A549 treated with Mapracorat at 1 μM for 4 hours (cell line): ENCODE measurements at places on chromosomes 2 and 18. TPM values are rescaled to one million over a fixed set of nuclear protein-coding genes. Genes with fewer than 3 reads are reported as not detected.

Gene OR6B2
- not detected in 5 replicates for total RNA-seq

Gene EMX1
- total RNA-seq, result 0.07 to 0.54 TPM (median 0.10 TPM) in 4 of 5 replicates, not detected in the other

Gene KLF11
- 3.1 to 4.7 TPM (median 3.9 TPM) in 5 replicates for total RNA-seq

Gene TRIM54
- total RNA-seq, result 0.70 to 1.3 TPM (median 0.91 TPM) in 5 replicates

Gene PRSS56
- 0.07 to 0.21 TPM (median 0.12 TPM) in 5 replicates for total RNA-seq

Gene CDK15
- not detected in 5 replicates for total RNA-seq

Gene ARMC9
- total RNA-seq, result 13.8 to 16.1 TPM (median 14.5 TPM) in 5 replicates

Gene SCN2A
- not detected in 5 replicates for total RNA-seq

Gene SERPINB8
- 8.2 to 13.2 TPM (median 10.5 TPM) in 5 replicates for total RNA-seq

Gene ADAM23
- 8.4 to 10.2 TPM (median 9.2 TPM) in 5 replicates for total RNA-seq

Gene HMSD
- 0.06 to 0.60 TPM (median 0.30 TPM) in 4 of 5 replicates, not detected in the other for total RNA-seq

Gene BMP10
- total RNA-seq, result not detected in 5 replicates

Gene ZBTB7C
- total RNA-seq, result 0.09 to 0.21 TPM (median 0.17 TPM) in 5 replicates

Gene BOLA3
- 120 to 163 TPM (median 136 TPM) in 5 replicates for total RNA-seq

Gene ALPG
- total RNA-seq, result 0.23 to 0.45 TPM (median 0.28 TPM) in 5 replicates

Gene RBKS
- 6.7 to 9.2 TPM (median 8.3 TPM) in 5 replicates for total RNA-seq

Gene SLC5A7
- total RNA-seq, result not detected in 5 replicates

Gene POTEJ
- total RNA-seq, result not detected in 5 replicates

Gene ZNF892
- total RNA-seq, result 0.25 to 0.59 TPM (median 0.35 TPM) in 5 replicates

Gene INPP5D
- 0.29 to 0.71 TPM (median 0.45 TPM) in 5 replicates for total RNA-seq

Gene RPE
- 56.1 to 63.9 TPM (median 58.7 TPM) in 5 replicates for total RNA-seq

Gene UBE2E3
- total RNA-seq, result 67.4 to 80.8 TPM (median 72.6 TPM) in 5 replicates

Gene DUSP2
- 0.41 to 0.67 TPM (median 0.44 TPM) in 5 replicates for total RNA-seq

Gene FAM124B
- total RNA-seq, result not detected in 5 replicates

Gene ERICH2
- not detected in 5 replicates for total RNA-seq

Gene KCNJ13
- not detected in 5 replicates for total RNA-seq

Gene MPV17
- 76.5 to 95.8 TPM (median 85.5 TPM) in 5 replicates for total RNA-seq

Gene C2orf78
- not detected in 5 replicates for total RNA-seq

Gene ABHD3
- total RNA-seq, result 17.0 to 21.2 TPM (median 19.3 TPM) in 5 replicates

Gene PRADC1
- total RNA-seq, result 17.4 to 26.8 TPM (median 25.3 TPM) in 5 replicates

Gene STARD6
- total RNA-seq, result not detected in 5 replicates

Gene AQP12B
- not detected in 5 replicates for total RNA-seq

Gene CFAP65
- 0.12 to 0.48 TPM (median 0.29 TPM) in 5 replicates for total RNA-seq

Gene ASAP2
- 34.9 to 48.5 TPM (median 45.5 TPM) in 5 replicates for total RNA-seq

Gene ZRANB3
- 4.0 to 6.6 TPM (median 5.6 TPM) in 5 replicates for total RNA-seq

Gene PLB1
- total RNA-seq, result 1.5 to 2.4 TPM (median 1.8 TPM) in 5 replicates

Gene PLA2R1
- 1.6 to 2.8 TPM (median 2.2 TPM) in 5 replicates for total RNA-seq

Gene GPR17
- total RNA-seq, result 0.08 to 0.15 TPM (median 0.10 TPM) in 3 of 5 replicates, not detected in the others

Gene IL36G
- total RNA-seq, result not detected in 5 replicates

Gene HTRA2
- total RNA-seq, result 31.4 to 42.9 TPM (median 39.7 TPM) in 5 replicates

Gene REG3A
- total RNA-seq, result not detected in 5 replicates

Gene CREG2
- total RNA-seq, result 6.8 to 13.4 TPM (median 11.9 TPM) in 5 replicates

Gene TAF4B
- total RNA-seq, result 4.1 to 5.3 TPM (median 4.6 TPM) in 5 replicates

Gene CNRIP1
- 1.5 to 2.3 TPM (median 2.1 TPM) in 5 replicates for total RNA-seq

Gene LYG2
- not detected in 5 replicates for total RNA-seq

Gene VWA3B
- 0.33 to 0.80 TPM (median 0.37 TPM) in 3 of 5 replicates, not detected in the others for total RNA-seq

Gene SETBP1
- 0.42 to 0.61 TPM (median 0.47 TPM) in 5 replicates for total RNA-seq

Gene PTPRN
- 1.1 to 1.8 TPM (median 1.3 TPM) in 5 replicates for total RNA-seq

Gene LAMA3
- total RNA-seq, result 43.8 to 64.9 TPM (median 60.1 TPM) in 5 replicates
